Neural crest cell (in vitro differentiated cells): ENCODE measurements at places on chromosomes 16 and 17. TPM values are rescaled to one million over a fixed set of nuclear protein-coding genes. Genes with fewer than 3 reads are reported as not detected.
A peak's percentile ranks its signal among the peaks of the same experiment; 100 is the strongest.

The TMEM132E gene
- 3.3 and 3.6 TPM in 2 replicates for total RNA-seq

- no peaks in the 10 kb centered on the region for H3K36me3 ChIP-seq
- H3K27me3 ChIP-seq = no peaks in the 10 kb centered on the region
- H3K4me3 ChIP-seq = peak overlapping the region; percentile 91
- DNase-seq = no peak
Observed at GRCh38 chr17:76672270-76672851, 28.8 kb upstream of the ST6GALNAC1 start.

The ITGAX gene
- total RNA-seq = not detected in 2 replicates

- H3K36me3 ChIP-seq = peaks cover 18% of the 10 kb centered on the region
- peaks cover 37% of the 10 kb centered on the region for H3K4me1 ChIP-seq
- H3K27me3 ChIP-seq = no peaks in the 10 kb centered on the region
- DNase-seq = no peak
- peak overlapping the region; percentile 35 for H3K27ac ChIP-seq
Observed at GRCh38 chr17:75698659-75699058, 22.6 kb upstream of the ITGB4 start.

The KIF2B gene
- not detected in 2 replicates for total RNA-seq

DNA sequence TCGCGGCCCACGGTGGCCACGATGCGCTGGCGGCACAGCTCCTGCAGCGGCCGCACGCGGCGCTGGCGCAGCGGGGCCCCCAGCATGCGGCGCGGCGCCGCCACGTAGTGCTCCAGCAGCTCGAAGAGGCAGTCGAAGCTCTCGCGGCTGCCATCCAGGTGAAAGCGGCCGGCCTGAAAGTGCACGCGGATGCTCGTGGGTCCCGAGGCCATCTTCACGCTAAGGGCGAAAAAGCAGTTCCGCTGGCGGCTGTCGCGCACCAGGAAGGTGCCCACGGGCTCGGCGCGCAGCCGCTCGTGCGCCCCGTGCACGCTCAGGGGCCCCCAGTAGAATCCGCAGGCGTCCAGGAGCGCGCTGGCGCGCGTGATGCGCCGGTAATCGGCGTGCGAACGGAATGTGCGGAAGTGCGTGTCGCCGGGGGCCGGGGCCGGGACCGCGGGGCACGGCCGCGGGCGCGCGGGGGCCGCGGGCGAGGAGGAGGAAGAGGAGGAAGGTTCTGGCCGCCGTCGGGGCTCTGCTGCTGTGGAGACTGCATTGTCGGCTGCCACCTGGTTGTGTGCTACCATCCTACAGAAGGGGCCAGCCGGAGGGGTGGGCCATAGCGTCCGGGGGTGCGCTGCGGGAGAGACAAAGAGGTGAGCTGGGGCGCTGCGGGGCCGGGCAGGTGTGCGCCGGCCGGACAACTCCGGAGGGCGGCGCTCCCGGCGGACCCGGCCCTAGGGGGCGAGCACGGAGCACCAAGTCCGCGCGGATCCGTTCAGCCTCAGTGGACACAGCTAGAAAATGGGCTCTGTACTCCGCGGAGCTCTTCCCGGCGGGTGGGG lies 879 bp downstream of the SOCS1 start:
- peak overlapping the region; percentile 76 for H3K4me3 ChIP-seq
- peaks cover 35% of the 10 kb centered on the region for H3K27me3 ChIP-seq
- DNase-seq = peak; percentile 28
- H3K27ac ChIP-seq = no peak overlapping the region
- peaks cover 6% of the 10 kb centered on the region for H3K4me1 ChIP-seq

The CMTR2 gene
- 19.1 and 20.5 TPM in 2 replicates for total RNA-seq

- H3K36me3 ChIP-seq = no peaks in the 10 kb centered on the region
- H3K4me3 ChIP-seq = no peak overlapping the region
- no peak overlapping the region for H3K27ac ChIP-seq
- peaks cover 6% of the 10 kb centered on the region for H3K4me1 ChIP-seq
Observed at GRCh38 chr17:69909389-69909788, 165.6 kb upstream of the KCNJ16 start.
